GM12864 (cell line): ENCODE measurements at places on chromosomes 2 and 18.
A peak's percentile ranks its signal among the peaks of the same experiment; 100 is the strongest.

DNA sequence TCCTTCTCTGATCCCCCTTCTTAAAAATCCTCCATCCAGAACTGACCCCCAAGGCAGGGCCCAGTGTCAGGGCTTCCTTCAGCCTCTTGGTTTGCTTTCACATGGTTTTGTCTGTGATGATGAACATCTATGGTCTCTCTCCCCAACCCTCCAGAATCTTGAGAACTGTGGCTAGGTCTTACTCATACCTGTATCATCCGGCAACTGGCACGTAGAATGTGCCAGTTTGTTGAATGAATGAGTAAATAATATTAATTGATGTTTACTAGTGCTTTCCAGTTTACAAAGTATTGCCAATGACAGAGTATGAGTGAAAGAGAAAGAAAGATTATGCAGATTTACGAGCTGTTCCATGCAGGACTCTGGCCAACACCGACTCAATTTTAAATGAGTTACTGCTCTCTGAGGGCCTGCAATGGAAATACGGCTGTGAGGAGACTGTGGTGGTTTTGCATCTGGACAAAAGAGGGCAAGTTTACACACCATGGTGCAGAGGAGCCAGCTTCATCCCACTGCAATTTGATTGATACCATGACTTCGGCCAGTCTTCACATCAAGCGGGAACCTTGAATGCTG lies 29.9 kb upstream of the TRIB2 start:
- DNase-seq: no peak

DNA sequence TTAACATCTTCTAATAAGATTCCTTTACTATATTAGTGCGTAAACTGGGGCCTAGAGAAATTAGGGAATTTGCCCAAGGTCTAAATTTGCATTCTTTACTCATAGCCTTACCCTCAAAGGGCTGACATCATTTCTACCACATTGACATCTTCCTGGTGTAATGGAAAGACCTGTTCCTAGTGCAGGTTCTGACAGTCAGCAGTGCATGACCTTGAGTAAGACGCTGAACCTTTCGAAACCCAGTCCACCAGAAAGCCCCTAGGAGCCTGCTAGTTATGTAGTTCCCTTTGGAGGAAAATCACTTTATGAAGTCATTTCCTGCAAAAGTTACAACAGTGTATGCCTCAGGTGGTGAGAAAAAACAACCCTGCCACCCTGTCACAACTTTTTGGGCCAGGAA lies 388.3 kb downstream of the TNS1 start:
- DNase-seq: peak; percentile 31

DNA sequence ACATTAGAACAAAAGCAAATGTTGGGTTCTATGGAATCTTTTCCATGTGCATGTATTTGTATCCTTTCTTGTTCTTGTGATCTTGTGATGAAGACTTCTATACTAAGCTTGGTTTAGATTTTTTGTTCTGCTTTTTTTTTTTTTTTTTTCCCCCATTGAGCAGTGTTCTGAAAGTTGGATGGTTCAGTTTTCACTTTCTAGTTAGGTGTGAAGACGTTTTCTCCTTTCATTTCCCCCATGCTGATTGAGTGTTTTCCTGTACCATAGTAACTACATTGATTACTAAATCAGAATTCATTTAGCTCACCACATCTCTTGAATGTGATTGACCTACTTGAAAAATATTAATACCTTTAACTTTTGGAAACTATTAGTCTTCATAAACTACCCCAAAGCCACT lies 34.1 kb downstream of the NOP58 start:
- DNase-seq: peak; percentile 37

DNA sequence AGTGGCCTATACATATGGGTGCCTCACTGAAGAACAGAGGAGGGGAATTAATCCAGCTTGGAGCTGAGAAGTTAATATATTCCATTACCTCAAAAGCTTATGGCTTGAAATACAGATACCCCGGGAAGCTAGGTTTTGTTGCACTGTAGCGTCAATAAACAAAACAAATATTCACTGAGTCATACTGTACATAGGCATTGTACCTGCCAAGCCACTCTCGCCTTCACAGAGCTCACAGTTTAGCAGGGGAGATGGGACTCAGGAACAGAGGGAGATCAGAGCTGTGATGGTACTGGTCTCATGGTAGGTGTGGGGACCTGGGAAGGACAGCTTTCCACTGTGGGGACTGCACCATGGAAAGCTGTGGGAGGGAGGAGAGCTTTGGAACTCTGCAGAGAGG lies 111.2 kb upstream of the ST6GAL2 start:
- DNase-seq: no peak

DNA sequence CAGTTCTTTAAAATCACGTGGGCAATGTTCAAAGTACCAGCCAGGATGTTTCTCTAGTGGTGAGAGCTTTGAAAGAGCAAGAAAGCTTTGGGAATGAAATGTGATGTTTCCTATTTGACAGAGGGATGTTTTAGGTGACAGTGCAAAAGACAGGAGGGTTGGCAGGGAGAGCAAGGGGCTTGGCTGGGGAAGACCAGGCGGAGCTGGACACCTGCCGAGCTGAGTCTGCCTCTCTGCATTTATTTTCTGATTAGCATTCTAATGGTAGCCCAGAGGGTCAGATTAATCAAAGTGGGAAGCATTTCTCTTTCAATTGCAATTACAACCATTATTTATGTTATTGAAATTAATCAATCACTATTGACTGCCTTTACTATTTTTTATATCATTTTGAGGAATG lies 145.4 kb upstream of the RAB12 start:
- no peak for DNase-seq
